ENCODE measurements at places on chromosomes 1 and 21.

DNA sequence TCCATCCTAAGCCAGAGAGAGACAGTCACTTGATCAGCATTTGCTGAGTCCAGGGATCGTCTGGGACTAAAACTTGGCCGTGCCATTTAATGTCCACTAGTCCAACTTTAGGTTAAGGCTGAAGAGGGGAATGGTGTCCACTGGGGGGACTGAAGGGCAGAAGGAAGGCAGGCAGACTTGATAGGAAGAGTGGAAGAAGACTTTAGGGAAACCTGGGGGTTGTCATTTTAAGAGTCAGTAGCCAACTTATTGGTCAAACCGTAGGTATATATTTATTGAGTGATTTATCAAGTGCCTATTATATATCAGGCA lies 1.3 kb upstream of the LMOD1 start:
- no peak for DNase-seq

DNA sequence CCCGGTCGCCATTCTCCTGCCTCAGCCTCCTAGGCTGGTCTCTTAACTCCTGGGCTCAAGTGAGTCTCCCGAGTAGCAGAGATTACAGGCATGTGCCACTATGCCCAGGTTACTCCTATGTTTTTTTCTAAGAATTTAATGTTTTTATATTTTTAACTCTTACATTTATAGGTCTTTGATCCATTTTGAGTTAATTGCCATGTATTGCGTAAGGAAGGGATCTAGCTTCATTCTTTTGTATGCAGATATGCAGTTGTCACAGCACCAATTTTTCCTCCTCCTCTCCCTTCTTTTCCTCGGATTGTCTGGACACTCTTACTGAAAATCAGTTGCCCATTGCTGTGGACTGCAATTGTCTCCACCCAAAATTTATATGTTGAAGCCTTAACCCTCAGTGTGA lies 11.5 kb downstream of the BTBD8 start:
- no peak for DNase-seq

GRCh38 chr1:209318181-209319056 lies 265.1 kb upstream of the CAMK1G start:
- no peak for DNase-seq

GRCh38 chr1:103945774-103946173 lies 196.1 kb downstream of the AMY1C start:
- no peak for DNase-seq

- no peak for DNase-seq
Measured at GRCh38 chr1:2606396-2606880, 19.9 kb downstream of the PRXL2B start.

DNA sequence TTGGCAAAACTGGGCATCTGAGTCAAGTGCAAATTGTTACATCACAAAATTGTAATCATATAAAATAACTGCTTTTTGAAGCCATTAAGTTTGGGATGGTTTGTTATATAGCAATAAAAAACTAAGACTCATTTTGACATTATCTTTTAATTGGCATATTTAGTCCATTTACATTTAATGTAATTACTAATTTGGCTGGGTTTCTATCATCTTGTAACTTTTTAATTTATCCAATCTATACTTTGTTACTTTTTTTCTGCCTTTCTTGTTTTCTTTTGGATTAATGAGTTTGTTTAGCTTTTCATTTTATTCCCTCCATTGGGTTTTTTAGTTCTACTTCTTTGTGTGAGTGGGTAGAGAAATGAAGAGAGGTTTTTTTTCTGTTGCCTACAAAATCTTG lies 76.3 kb downstream of the DRAM2 start:
- DNase-seq, result no peak

- DNase-seq, result no peak
Measured at GRCh38 chr1:60665311-60665710, 417.1 kb upstream of the NFIA start.

- DNase-seq, result peak; percentile 95
Measured at GRCh38 chr1:32612189-32612881, 38.0 kb downstream of the ZBTB8OS start.

DNA sequence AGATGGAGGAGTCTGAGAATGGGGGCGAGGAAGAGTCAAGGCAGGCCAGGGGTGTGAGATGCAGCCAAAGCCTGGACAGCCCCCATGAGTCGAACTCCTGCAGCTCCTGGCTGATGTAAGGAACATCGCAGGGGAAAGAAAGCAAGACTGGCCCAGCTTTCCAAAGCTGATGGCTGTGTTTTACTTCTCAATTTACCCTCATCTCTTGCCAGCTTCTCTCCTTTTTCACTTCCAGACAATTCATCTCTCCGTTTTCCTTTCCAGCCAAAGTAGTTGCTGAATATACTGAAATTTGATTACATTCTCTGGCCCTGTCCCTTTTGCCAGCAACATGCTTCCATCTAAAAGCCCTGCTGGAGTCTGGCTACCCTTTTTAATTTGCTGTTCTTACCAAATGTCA lies 40.0 kb upstream of the UBE2U start:
- DNase-seq, result no peak

DNA sequence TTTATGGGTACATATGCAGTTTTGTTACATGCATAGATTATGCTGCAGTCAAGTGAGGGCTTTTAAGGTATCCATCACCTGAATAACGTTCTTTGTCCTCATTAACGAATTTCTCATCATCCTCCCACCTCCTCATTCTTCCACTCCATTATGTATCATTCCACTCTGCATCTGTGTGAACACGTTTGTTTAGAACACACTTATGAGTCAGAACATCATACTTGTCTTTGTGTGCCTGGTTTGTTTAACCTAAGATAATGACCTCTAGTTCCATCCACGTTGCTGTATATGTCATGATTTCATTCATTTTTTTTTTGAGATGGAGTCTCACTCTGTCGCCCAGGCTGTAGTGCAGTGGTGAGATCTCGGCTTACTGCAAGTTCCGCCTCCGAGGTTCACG lies 6.7 kb upstream of the MPC2 start:
- no peak for DNase-seq

GRCh38 chr1:29450591-29450990 lies 214.3 kb downstream of the PTPRU start:
- DNase-seq, result no peak

DNA sequence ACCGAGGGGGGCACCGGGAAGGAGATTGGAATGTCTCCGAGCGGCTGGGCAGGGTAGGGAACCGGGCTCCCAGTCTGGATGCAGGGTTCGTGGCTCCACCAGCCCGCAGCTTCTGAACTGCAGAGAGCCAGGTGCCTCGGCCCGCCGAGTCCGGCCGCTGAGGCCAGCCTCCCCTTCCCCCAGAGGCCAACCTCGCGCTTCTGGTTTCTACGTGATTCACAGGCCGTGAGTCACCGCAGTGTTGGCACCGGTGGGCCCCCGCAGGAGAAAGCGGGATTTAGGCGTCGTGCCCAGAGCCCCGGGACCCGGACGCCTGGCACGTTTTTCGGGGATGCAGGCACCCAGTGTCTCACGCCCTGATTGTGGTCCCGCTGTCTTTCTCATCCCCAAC lies 458 bp downstream of the CRABP2 start:
- no peak for DNase-seq

DNA sequence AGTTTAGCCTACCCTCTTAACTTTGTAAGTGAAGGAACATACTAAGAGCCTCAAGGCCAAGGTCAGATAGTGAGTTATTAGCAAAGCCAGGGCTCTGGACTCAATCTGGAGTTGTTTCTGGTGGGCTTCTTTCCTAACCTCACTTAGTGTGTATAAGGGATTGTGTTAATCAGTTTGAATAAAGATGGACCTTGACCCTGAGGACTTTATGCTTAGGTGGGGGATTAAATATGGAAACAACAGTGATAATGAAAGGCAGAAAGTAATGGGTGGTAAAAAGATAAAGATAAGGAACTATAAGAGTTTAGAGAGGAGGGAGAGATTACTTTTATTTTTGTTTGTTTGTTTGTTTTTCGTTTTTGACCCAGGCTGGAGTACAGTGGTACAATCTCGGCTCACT lies 5.5 kb downstream of the RABGAP1L start:
- DNase-seq, result no peak

DNA sequence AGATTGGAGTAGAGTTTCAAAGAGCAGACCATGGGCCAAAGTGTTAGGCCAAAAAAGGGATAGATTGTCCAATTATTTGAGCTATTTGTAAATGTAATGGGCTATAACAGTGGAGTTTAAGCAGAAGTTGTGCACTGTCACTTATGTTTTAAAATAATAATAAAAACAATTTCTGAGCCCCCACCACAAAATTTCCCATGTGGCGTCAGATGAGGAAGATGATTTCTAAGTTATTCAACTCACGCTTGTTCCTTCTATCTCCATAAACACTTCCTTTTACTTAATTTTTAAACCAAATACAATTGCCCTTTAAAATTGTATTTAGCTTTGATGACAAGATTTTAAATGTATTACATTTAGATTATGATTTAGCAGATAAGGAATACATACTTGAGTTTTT lies 330.0 kb downstream of the PTPRC start:
- DNase-seq, result no peak

GRCh38 chr1:201511396-201511940 lies 4.5 kb upstream of the CSRP1 start:
- DNase-seq, result no peak

DNA sequence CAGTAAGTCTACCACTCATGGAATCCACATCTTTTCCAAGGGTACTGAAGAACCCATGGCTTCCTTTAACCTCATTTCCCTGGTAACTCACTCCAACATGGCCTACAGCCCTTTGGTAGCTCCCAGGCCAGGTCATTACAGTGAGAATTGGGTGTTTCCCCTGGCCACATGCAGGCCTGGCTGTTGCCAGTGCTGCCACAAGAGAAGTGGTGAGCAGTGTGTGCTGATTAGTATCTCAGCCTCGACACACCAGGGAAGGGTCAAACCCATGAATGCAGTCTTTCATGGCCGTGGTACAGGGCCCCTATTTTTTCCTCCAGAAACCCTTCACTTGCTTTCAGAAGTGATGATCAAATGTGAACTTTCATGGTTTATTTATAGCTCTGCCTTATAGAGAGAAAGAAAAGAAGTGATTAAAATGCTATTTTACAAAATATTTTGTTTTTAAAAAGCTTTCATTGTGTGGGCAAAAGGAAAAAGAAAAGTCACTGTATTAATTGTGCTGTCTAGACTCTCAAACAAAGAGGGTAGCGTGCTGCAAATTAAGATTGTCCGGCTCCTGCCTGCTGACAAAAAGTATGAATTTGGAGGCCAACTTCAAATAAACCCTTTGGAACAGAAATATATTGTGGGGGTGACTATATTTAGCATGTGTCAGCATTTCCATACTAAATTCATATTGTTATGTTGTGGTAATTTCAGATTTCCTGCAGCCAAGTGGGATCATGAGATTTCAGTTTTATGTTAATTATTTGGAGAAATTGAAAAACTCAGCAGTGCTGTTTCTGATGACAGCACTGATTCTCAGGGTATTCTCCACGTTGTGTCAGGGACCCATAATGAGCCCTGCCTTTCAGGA lies 62.0 kb upstream of the HOOK1 start:
- no peak for DNase-seq

DNA sequence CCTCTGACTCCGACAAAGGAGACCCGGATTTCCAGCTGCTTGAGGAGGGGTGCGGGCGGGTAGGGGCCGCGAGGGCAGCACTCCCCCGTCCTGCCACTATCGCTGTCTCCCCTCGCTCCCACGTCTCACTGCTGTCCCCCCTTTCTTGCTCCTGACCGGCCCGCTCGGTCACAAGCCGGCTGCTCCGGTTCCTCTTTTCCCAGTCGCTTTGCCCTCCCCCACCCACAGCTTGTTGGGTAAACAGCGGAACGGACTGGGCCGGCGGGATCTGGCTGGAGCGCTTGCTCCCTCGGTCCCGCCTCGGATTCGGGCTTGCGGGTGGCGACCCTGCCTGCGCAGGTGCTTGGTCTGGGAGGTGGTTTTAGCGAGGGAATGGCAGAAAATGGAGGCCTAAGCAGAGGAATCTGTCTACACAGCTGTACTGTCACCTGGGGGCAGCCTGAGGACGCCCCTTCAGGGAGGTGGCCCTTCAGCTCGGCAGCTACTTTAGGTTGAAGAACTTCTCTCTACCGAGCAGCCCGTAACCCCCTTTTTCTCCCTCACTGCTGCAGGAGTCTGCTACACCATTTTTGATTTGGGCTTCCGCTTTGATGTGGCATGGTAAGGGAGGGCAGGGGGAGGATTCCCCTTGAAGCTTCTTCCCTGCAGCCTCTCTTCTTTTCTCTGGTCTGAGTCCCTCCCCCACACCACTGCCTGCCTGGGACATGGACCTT lies 645 bp downstream of the ATP6V0B start:
- DNase-seq, result no peak

- no peak for DNase-seq
Measured at GRCh38 chr1:188723332-188724020, 1754.2 kb downstream of the BRINP3 start.

- no peak for DNase-seq
Measured at GRCh38 chr1:198904321-198904720, 265.5 kb downstream of the PTPRC start.

DNA sequence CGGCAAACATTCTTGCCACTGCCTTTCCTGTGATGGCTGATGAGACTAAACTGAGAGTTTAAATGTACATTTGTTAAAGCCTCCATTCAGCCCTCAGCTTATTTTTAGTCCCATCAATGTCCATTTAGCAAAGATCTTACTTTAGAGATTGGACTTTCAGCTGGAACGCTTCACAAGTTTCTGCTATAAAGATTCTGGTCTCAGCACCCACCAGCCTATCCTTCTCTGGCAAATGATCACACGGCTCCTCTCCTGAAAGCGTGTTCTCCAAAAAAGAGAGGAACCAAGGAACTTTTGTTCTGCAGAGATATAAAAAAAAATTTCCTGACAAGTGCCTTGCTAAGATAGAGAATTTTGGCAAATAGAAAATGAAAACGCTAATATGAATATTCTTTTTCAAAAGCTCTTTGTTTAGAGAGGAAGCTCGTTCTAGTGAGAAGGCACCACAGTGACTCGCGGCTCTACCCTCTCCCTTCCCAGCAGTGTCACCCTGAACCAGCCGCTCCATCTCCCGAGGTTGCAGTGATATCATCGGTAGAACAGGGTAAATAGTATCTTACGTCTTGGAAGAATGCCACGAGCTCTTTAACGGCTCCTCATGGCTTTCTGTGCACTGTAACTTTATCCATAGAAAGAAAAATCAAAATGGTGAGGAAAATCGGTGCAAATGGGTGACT lies 200.2 kb downstream of the APP start:
- no peak for DNase-seq

GRCh38 chr1:10647414-10648170 lies 148.9 kb downstream of the CASZ1 start:
- DNase-seq, result no peak

DNA sequence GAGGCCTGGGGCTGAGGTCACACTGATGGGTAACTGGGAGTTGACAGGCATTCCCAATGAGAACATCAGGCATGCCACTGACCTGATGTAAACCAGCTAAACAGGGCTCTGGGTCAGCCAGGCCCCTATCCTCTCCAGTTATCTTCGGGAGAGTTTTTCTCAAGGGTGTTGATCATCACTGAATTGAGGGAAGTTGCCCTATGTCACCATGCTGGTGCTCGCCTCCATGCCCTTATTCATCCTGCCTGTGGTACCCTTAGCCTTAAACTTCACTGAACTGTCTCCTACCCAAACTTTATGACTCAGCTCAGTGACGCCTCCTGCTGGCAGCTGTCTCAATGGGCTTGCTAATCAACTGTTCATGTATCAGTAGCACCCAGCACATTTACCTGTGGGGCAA lies 80.7 kb upstream of the TNR start:
- DNase-seq, result peak; percentile 76

GRCh38 chr1:19450811-19451515 lies 34.4 kb downstream of the CAPZB start:
- DNase-seq, result no peak

Measured in H9 (cell line).